ENCODE measurements at places on chromosomes 12 and 14.

GRCh38 chr12:1553536-1553935 is 40.8 kb downstream of the FBXL14 start:
- DNase-seq = no peak

DNA sequence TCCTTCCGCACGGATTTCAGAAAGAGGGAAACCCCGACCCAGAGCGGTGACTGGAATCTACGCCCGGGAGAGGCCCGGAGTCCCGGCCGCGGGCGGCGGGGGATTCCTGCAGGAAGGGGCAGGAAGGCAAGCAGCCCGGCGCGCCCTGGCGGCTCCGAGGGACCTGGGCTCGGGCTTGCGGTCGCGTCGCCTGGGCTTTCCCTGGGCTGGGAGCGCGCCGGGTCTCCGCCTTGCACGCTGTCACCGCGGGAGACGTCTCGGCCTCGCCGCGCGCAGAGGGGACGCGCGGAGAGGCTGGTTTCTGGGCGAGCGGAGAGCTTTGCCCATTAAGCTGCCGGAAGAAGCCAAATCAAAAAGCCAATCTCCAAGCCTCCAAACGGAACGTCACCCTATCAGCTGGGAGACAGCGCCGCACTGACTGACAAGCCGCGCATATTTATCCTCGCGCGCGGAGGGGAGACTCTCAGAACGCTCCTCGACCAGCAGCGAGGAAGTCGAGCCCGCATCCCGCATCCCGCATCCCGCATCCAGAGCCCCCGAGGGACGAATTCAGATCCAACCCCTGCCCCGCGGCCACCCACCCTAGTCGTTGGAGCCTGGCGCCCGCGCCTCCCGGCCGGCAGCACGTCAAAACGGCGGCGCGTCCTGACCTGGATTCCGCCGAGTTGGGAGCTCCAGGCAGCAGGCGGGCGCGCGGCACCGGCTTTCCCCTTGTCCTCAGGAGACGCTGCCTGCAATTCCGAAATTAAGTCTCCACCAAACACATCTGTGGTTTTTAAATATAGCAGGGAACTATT is at the start of gene SLC8A3:
Gene SLC8A3 (minus strand): TSS at position 293 of the 797 bp plus-strand sequence. CDS start 20,529 bp downstream, outside the sequence.
- DNase-seq = no peak

DNA sequence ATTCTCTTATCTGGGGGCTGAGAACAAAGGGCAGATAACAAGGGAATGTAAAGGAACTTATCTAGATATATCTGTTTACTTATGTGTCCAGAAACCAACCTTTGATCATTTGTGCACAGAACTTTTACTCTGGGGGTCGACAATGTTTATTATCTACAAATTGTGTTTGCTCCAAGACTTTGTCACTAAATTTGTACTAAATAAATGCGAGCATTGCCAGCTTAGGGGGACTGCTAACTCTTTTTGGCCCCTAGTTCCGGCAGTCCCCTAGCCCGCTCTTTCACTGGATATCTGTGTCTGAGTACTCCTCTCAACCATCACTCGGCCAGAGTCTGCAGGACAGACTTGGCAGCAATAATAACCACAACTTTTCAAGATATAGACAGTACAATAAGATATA is 88.2 kb downstream of the FSCB start:
- no peak for DNase-seq

DNA sequence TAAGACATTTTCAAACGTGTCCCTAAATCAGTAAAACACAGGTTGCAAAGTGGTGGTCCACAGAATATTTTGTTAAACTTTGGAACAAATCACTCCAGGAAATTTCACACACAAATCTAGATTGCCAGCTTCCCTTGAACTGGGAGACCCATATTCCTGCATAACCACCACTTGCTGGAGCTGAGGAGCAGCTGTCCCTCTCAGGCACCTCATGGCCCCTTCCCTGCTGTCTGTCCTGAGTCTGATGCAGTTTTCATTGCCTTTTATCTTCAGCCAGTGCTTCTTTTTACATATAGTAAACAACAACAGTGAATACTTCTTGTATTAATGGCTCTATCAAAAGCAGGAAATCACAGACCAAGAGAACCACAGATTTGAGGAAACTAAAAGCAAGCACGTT is 289.3 kb downstream of the MED13L start:
- DNase-seq = no peak

GRCh38 chr12:31321897-31322228 is 4.1 kb downstream of the SINHCAF start:
- DNase-seq = no peak

DNA sequence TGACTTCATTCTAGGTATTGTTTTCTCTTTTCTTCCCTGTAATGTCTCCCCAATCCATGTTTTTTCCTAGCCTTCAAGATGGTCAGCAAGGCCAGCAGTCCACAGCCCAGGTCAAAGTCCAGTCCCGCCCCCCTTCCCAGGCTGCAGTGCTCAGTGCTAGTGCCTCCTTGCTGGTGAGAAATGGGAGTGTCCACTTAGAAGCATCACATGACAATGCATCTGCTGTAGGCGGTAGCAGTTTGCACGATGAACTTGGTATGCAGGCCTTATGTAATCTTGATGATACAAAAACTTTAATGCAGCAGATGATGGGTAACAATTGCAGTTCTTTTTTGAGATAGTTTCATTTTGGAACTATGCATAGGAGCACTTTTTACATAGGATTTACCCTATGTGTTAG is 88.4 kb downstream of the PCNX1 start:
- no peak for DNase-seq

DNA sequence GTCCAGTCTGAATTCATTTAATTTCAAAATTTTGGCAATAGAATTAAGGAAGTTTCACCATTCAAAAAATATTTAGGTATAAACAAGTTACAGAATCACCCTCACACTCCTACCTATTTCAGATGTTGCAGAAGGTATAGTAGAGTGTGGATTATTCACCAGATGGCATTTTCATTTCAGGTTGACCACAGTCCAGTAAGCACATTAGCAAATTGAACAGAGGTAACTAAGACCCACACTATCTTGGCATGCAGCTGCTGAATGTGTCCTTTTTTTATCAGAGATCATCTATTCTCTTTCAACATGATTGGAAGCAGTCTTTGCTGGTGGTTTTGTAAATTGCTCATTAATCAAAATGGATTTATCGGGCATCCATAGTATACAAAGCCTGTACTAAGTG is 151.8 kb upstream of the GARIN6 start:
- no peak for DNase-seq

DNA sequence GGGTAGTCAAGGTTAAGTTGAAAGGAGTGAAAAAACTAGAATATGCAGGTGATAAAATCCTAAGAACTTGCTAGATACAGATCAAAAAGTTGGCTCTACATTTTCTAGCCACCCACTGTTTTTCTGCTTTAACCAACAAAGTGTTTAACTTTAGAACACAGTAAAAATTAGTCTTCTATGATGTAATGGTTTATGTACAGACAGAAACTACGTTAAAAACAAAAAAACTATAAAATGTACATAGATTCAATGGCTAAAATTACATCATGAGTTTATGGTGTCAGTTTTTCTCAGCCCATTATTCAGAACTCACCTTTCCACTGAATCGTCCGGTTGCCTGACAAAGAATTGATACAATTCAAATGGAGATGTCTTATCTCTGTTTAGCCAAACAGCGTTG is 2.1 kb downstream of the YARS2 start:
- DNase-seq = no peak

- DNase-seq = no peak
Observed at GRCh38 chr12:49231878-49232655, 32.8 kb upstream of the TUBA1C start.

DNA sequence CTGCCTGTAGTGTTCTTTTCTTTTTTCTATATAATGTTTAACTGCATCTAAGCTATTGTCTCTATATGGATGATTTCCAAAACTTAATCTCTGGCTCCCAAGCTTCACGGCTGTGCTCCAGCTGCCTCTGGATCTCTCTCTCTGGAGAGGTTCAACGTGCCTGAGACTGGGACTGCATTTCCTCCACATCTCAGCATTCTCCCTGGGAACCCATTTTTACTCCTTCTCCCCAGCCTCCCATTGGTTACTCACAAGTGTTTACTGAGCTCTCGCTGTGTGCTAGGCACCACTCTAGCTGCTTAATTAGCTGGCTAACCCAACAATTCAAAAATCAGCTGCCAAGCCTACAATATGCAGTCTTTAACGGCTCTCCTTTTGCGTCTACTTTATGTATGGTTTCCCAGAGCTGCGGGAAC is 34.7 kb downstream of the FBXL14 start:
- DNase-seq = no peak

- peak; percentile 84 for DNase-seq
Observed at GRCh38 chr12:104064842-104065427, 604 bp downstream of the HCFC2 start.

GRCh38 chr14:47674543-47675465 is 601 bp downstream of the MDGA2 start:
- no peak for DNase-seq

DNA sequence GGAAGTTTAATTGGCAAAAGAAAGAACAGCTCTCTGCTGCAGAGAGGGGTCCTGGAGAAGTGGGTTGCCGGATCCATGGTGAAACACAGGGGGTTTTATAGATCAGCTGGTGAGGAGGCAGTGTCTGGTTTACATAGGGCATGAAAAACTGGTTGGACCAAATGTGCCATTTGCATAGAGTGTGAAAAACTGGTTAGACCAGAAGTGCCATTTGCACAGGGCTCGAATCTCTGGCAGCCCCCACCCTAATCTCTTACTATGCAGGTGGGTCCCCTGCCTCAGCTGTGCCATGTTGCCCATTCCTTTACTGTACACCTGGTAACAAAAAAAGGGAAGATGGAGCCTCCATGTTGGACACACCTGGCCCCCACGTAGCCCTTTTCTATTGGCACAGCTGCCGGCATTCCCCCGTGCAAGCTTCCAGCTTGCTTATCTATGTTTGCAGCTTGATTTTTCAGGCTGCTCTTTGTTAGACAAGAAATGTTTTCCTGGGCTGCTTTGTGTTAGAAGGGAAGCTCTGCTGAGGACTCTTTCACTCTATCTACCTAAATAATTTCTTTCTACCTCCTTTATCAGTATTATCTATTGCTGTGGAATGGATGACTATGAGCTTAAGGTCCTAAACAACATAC is 61.1 kb upstream of the TMEM132D start:
- no peak for DNase-seq

Measured in lower leg skin (tissue), 4 donors.